Jurkat, Clone E6-1 (cell line): ENCODE measurements at places on chromosomes 6 and 20.
A peak's percentile ranks its signal among the peaks of the same experiment; 100 is the strongest.

- no peak for DNase-seq
Observed at GRCh38 chr20:45945678-45946148, 11.2 kb downstream of the PCIF1 start.

DNA sequence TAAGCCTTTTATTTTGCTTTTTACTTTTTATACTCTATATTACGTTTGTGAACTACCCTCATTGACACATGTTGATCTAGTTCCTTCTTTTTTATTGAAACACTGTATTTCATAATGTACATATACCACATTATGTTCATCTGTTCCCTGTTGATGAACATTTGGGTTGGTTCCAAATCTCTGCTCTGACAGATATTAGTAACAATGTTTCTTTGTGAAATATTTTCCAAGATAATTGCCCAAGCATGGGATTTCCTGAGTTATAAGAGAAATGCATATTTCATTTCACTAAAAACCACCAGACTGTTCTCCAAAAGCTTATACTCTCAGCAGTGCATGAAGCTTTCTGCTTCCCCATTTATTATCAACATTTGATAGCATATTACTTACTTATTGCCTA lies 44.2 kb upstream of the TNFRSF21 start:
- DNase-seq: no peak

GRCh38 chr6:137136065-137136464 lies 37.4 kb downstream of the IL22RA2 start:
- peak; percentile 22 for DNase-seq

GRCh38 chr6:21846541-21847451 lies 253.2 kb downstream of the SOX4 start:
- peak; percentile 86 for DNase-seq

DNA sequence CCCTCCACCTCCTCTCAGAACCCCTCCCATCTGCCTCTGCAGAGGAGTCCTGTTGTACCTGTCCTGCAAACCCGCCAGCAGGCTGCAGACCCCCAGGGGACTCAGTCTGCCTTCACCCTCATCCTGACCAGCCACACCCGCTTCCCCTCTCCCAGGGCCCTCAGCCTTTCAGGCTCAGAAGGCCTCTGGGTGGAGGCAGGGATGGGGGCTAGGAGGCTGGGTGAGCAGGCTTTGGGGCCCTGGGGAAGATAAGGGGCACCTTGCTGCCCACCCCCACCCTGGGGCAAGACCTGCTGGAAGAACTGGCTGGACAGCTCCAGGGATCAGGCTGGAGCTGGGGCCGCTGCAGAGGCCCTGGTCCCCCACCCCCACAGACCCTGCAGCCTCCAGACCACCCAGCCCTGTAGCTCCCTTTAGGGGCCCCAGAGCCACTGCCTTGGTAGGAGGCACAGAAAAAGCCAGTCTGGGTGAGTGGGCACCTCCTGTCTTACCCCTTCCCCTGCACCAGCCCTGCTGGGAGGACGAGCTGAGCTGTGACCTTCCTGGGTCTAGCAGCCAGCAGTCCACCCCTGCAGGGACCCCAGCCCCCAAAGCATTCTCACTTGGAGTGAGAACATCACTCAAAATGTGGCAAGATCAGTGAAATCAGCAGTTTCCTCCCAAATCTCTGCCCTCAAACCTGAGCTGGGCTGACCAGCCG lies 5.2 kb downstream of the TEAD3 start:
- DNase-seq: no peak

- DNase-seq: no peak
Observed at GRCh38 chr20:56352345-56353055, 6.3 kb upstream of the FAM210B start.

DNA sequence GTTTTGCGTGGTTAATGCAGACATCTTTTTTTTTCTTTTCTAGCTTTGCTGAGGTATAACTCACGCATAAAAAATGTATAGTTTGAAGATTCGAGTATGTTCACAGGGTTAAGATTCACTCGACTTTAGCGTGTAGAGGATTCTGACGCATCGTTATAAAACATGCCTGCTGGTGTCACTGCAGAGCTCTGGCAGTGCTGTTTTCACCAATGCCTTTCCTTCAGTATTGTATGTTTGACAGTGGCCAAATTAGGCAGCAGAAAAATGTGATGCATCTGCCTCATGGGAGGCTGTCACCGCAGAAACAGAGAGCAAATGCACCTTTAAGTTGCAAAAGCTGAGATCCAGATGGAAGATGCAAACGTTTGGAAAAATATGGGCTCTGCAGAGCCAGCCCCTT lies 18.0 kb upstream of the SIRPB2 start:
- DNase-seq: peak; percentile 19

GRCh38 chr20:51667002-51667408 lies 101.2 kb downstream of the ATP9A start:
- DNase-seq: peak; percentile 66

DNA sequence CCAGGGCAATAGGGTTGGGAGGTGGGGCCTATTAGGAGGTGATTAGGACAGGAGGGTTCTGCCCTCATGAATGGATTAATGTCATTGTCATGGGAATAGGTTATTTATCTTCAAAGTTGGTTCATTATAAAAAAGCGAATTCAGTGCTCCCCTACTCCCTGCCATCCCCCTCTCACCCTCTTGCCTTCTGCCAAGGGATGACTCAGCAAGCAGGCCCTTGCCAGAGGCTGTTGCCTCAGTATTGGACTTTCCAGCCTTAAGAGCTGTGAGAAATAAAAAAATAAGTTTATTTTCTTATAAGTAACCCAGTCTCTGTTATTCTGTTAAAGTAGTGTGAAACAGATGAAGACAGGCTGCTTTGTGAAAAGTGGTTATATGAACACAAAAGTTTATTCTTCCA lies 381.1 kb upstream of the ZFP64 start:
- no peak for DNase-seq

- no peak for DNase-seq
Observed at GRCh38 chr6:27539551-27539950, 66.6 kb upstream of the ZNF184 start.
